Thyroid gland (tissue), 4 donors: ENCODE measurements at places on chromosomes 12 and 14. TPM values are rescaled to one million over a fixed set of nuclear protein-coding genes. Genes with fewer than 3 reads are reported as not detected.

The PLEKHG7 gene
- not detected for total RNA-seq

DNA sequence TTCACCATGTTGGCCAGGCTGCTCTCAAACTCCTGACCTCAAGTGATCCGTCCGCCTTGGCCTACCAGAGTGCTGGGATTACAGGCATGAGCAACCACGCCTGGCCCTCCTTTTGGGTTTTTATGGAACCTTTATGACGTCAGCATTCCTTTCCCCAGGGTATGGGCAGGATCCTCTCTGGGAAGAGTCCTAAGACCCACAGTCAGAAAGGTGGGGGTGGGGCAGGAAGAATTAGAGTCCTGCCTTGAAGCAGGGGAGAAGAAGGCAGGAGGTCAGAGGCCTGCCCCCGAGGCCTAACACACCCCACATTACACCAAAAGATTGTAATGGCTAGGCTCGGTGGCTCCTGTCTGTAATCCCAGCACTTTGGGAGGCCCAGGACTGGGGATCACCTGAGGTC, 30.8 kb upstream of the CDK17 start:
- H3K4me1 ChIP-seq, result no peaks in the 10 kb centered on the region
- H3K36me3 ChIP-seq, result no peaks in the 10 kb centered on the region
- no peak overlapping the region for H3K4me3 ChIP-seq
- no peaks in the 10 kb centered on the region for H3K27me3 ChIP-seq
- no peak for DNase-seq
- no peak overlapping the region for H3K27ac ChIP-seq

The BCL7A gene
- 27.2 TPM for total RNA-seq

GRCh38 chr12:129676411-129676810, 227.4 kb downstream of the TMEM132D start:
- H3K27me3 ChIP-seq, result no peaks in the 10 kb centered on the region
- no peaks in the 10 kb centered on the region for H3K4me1 ChIP-seq
- no peaks in the 10 kb centered on the region for H3K36me3 ChIP-seq
- DNase-seq, result no peak
- H3K4me3 ChIP-seq, result no peak overlapping the region
- H3K27ac ChIP-seq, result no peak overlapping the region

- H3K27ac ChIP-seq, result no peak overlapping the region
- no peak overlapping the region for H3K4me3 ChIP-seq
- H3K27me3 ChIP-seq, result no peaks in the 10 kb centered on the region
- no peaks in the 10 kb centered on the region for H3K36me3 ChIP-seq
- peaks cover 11% of the 10 kb centered on the region for H3K4me1 ChIP-seq
- no peak for DNase-seq
These were observed 63.8 kb downstream of the TNFAIP2 start for GRCh38 chr14:103186909-103187586.

DNA sequence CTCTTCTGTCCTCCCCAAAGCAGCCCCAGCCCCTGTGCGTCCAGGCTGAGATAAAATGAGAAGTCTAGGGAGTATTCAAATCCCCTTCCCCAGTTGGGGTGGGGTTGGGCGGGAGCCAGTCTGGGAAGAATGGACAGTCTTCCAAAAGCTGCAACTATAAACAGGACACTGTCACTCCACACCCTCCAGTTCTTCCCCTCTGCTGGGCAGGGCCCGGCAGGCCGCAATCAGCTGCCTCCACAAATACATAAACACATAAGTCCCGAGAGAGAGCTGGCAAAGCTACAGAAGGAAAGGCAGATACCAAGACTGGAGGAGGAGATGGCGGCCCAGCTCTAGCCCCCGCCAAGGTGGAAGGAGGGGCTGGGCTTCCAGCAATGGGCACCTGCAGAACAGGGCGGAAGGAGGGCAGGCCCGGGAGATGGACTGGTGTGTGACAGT, 12.7 kb downstream of the LTBP2 start:
- peaks cover 6% of the 10 kb centered on the region for H3K36me3 ChIP-seq
- H3K4me3 ChIP-seq, result no peak overlapping the region
- DNase-seq, result peak; percentile 49
- peak overlapping the region; percentile 91 for H3K27ac ChIP-seq
- peaks cover 84% of the 10 kb centered on the region for H3K4me1 ChIP-seq

The FBLN5 gene
- total RNA-seq, result 110 TPM

The NTS gene
- 0.63 TPM for total RNA-seq

GRCh38 chr12:49626836-49627235, 3.5 kb downstream of the PRPF40B start:
- DNase-seq, result no peak
- no peak overlapping the region for H3K4me3 ChIP-seq
- no peaks in the 10 kb centered on the region for H3K27me3 ChIP-seq
- H3K27ac ChIP-seq, result no peak overlapping the region

DNA sequence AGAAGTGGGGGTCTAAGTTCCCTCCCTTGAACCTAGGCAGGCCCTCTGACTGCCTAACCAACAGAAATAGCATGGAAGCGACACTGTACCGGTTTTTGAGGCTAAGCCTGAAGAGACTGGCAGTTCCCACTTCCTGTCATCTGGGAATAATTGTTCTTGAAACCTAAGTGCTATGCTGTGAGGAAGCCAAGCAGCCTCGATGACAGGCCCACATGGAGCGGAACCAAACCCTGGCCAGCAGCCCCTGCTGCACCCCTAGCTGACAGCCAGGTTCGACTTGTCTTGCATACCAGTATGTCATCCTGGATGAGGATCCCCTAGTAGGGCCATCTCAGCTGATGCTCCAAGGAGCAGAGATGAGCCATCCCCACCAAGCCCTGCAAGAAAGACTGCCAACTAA, 6.4 kb upstream of the GPR68 start:
- no peak overlapping the region for H3K27ac ChIP-seq
- no peaks in the 10 kb centered on the region for H3K27me3 ChIP-seq
- no peaks in the 10 kb centered on the region for H3K36me3 ChIP-seq
- no peak for DNase-seq

The ACOT2 gene
- 69.3 TPM for total RNA-seq

GRCh38 chr14:103112400-103113243, 10.6 kb upstream of the TNFAIP2 start:
- no peak for DNase-seq
- H3K4me3 ChIP-seq, result no peak overlapping the region
- no peaks in the 10 kb centered on the region for H3K36me3 ChIP-seq
- H3K27ac ChIP-seq, result no peak overlapping the region
- no peaks in the 10 kb centered on the region for H3K27me3 ChIP-seq

DNA sequence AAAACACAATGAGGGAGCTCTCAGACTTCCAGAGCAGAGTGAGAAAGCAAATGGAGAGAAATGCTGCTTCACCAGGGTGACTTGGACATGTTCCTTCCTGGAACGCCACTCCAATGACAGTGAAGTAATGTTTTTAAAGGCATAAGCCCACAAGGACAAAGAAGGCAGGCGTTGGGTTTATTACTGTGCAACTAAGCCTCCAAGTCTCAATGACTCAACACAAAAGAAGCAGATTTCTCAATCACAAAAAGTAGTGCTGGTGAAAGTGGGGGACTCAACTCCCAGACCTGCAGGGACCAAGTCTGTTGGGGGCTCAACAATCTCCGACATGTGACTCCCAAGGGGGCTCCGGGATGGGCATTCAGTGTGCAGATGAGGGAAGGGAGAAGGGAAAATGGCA, 505.2 kb downstream of the BCL11B start:
- no peaks in the 10 kb centered on the region for H3K4me1 ChIP-seq
- peak; percentile 31 for DNase-seq
- H3K4me3 ChIP-seq, result no peak overlapping the region
- H3K36me3 ChIP-seq, result no peaks in the 10 kb centered on the region

DNA sequence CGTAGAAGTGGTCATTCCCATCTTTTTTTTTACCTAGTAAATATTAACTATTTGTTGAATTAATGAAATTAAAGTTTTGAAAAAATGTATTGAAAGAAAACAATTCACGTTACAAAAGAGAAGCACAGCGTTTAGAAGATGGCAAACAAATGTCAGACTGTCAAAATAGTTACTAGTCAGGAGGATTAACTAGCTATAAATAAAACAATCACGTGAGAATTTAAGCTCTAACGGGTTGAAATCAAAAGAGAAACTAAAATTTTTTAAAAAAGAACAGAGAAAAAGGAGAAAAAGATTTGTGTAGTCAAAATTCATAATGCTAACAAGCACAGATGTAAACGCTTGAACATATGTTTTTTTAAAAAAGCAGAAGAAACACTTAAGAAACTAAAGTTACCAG, 26.4 kb downstream of the DDHD1 start:
- H3K27ac ChIP-seq, result no peak overlapping the region
- no peaks in the 10 kb centered on the region for H3K36me3 ChIP-seq
- H3K4me1 ChIP-seq, result no peaks in the 10 kb centered on the region
- no peak for DNase-seq
- no peaks in the 10 kb centered on the region for H3K27me3 ChIP-seq

DNA sequence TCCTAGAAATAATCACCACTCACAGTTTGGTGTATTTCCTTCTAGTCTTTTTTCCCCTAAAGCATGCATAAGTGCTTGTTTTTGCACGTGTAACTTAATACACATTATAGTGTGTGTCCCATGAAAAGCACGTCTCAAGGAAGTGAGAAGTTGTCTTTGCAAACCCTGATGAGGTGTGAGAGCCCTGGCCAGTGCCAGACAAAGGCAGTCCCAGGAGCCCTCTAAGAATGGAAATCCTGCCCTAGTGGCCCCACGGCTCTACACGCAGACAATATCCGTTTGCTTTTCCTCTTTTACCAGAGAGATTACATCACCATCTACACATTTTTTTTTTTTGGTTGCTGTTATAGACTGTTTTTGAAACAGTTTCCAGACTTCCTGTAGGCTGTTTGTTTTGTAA, 85.5 kb upstream of the FZD10 start:
- H3K27me3 ChIP-seq, result no peaks in the 10 kb centered on the region
- no peaks in the 10 kb centered on the region for H3K36me3 ChIP-seq
- H3K27ac ChIP-seq, result no peak overlapping the region
- no peak overlapping the region for H3K4me3 ChIP-seq

GRCh38 chr14:36676236-36676635, 14.6 kb downstream of the PAX9 start:
- H3K4me1 ChIP-seq, result no peaks in the 10 kb centered on the region
- H3K4me3 ChIP-seq, result no peak overlapping the region
- no peak overlapping the region for H3K27ac ChIP-seq
- H3K36me3 ChIP-seq, result no peaks in the 10 kb centered on the region

The CCNT1 gene
- 42.3 TPM for total RNA-seq

DNA sequence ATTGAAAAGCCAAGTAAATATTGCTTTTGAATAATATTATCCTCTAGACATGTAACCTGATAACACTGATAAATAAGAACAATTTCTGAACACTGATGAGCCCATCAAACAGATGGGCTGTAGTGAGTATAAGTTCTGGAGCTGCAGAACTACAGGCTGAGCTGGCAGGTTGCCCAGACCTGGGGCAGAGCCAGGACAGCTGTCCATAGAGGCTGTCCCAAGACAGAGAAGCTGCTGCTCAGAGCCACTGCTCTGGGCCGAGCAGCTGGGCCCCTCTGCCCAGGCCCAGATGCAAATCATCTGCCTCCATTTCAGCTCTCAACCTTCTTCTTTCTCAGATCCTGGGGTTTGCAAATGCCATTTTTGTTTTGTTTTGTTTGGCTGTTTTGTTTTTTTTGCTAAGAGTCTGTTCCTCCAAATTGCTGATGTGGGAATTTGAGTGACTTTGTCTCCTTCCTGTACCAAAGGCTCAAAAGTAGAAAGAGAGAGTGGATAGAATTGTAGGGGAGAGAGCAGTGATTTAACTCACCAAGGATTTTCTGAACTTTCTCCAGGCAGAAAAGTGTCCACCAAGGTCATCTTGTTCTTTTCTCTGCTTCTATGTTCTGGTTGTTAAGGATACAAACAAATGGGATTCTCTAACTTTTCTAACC, 4.0 kb upstream of the TESPA1 start:
- H3K27me3 ChIP-seq, result no peaks in the 10 kb centered on the region
- DNase-seq, result peak; percentile 76
- H3K4me1 ChIP-seq, result peaks cover 16% of the 10 kb centered on the region
- no peak overlapping the region for H3K27ac ChIP-seq
- no peaks in the 10 kb centered on the region for H3K36me3 ChIP-seq
- no peak overlapping the region for H3K4me3 ChIP-seq

DNA sequence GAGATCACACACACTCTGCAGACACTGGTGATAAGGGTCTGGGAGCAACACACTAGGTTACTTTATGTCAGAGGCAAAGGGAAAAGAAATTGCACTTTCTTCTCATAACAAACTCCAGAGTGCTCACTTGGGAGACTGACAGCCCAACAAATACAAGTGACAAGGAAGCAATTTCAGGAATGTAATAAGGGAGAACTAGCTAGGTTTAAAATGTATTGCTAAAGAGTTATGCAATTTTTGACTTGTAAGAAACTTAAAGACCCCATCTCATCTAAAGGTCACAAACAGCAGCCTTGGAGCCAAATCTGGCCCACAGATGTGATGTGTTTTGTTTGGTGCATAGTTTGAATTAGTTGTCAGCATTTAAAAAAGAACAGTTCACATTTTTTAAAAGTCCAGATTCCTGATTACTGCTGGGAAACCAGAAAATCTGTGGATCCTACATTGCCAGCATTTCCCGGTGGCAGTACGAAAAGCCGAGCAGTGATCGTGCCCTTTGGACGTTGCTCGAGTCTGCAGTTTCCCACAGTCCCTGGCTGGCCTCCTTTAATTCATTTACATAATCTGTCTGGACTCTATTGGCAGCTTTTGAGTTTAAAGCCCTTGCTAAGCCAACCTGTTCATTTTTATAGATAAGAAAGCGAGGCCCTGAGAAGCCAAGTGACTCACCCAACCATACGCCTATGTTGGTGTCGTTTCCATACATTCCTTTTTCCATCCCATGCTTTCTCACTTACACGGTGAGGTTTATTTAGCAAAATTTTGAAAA, 42.0 kb upstream of the ETV6 start:
- H3K36me3 ChIP-seq, result no peaks in the 10 kb centered on the region
- DNase-seq, result no peak
- H3K27ac ChIP-seq, result no peak overlapping the region
- peaks cover 4% of the 10 kb centered on the region for H3K4me1 ChIP-seq
- no peak overlapping the region for H3K4me3 ChIP-seq
- no peaks in the 10 kb centered on the region for H3K27me3 ChIP-seq
